ENCODE measurements at places on chromosomes 12 and 14.
A peak's percentile ranks its signal among the peaks of the same experiment; 100 is the strongest.

DNA sequence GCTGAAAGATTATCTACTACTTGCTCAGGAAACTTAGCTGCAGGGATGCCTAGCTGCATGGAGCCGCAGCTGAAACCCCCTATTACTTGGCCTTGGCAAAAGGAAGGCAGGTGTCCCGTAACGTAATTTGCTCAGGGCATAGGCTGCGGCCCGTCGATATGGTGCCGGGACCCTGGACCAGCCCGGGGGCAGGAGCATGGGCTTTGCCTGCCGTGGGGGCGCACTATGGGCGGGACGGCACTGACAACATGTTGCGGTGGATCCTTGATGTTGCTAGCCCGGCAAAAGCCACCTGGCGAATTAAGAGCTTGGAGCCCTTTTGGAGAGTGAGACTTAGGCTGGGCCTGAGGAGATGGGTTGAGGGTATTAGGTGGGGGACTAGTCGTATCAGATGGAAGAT lies 1551.2 kb downstream of the AACS start:
- no peak for DNase-seq

DNA sequence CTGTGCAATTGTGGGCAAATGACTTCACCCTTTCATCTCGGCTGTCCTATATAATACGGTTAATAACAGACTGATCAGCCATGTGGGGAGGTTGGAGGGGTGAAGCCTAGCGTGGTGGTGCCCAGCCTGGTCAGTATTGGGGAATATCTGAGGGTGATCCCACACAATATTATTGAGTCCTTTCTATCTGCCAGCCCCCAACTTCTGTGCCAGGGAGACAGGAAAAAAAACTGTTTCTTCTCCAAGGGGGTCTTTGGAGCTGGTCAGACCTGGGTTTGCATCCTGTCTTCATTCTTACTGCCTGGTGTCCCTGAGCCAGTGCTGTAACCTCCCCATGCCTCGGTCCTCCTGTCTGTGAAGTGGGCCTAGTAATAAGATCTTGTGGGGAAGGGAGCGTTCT lies 6.5 kb downstream of the CYP46A1 start:
- no peak for DNase-seq

DNA sequence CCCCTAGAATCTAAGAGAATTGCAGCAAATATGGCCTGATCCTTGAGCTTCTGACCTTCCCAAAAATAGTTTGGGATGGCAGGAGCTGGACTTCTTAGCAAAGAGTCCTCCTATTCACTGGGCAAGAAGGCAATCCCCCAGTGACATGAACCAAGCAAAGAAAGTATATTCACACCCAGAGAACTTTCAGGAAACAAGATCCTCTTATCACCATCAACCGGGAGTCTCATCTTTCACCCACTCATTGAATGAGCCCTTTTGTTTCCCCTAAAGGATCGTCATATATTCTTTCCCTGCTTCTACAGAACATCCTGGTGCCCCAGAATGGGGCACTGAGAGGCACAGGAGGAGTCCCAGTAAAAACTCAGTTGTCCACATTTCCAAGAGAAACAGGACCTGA lies 19.7 kb downstream of the SPTB start:
- no peak for DNase-seq

DNA sequence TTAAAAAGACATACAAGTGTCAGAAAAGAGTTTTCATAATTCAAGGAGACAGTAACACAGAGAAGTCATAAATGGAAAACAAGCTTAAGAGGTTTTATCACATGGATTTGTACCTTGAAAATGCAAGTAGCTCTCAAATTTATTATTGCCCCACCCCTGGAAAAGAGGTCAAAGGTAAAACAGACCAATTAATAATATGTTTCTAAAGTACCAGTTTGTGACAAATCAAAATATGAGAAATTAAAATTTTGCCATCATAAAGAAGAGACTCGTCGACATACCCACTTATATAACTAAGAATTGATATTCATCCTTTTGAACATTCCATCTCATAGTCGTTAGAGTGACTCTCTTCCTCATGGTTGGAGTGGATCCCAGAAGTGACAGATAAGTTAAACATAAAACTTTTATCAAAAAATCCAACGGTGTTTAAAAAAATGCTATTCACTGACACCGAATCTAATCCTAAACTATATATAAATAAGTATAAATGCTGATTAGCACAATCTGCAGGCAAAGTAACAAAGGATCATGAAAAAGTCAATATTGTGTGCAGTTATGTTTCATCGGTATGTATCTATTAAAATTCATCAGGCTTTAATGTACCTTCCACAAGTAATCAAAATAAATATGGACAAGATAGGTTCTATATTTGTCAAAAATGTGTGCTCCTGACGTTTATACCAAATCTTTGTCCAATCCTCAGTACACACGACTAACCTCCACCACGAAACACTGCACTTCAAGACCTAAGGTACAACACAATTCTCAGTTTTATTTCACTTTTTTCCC lies 2.3 kb downstream of the CORO1C start:
- DNase-seq, result no peak

DNA sequence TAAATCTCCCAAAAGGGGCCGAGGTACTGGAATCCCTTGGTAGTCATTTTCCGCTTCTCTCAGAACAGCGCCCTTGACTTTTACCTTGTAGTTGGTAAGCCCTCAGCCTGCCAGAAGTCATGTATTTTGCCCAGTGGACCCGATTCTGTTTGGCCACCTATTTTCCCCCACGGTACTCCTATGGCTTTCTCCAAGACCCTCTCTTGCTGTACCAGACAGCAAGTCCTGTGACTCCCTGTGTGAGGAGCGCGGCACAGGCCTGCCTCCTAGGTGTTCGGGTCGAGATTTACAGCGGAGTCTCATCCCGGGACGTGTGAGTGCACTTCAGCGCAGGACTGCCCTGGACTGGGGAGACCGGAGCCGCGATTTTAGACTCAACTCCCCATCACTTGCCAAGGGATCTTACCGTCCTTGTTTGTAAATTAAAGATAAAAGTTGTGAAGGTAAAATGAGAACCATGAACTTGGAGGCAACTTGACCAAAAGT lies 1.1 kb upstream of the MBD6 start:
- no peak for DNase-seq

- no peak for DNase-seq
These were observed 218.9 kb upstream of the SFSWAP start for GRCh38 chr12:131491916-131492490.

- peak; percentile 63 for DNase-seq
These were observed 43.3 kb upstream of the PTPRO start for GRCh38 chr12:15278816-15279658.

- DNase-seq, result no peak
These were observed 1908.1 kb upstream of the SEL1L start for GRCh38 chr14:83441801-83442200.

DNA sequence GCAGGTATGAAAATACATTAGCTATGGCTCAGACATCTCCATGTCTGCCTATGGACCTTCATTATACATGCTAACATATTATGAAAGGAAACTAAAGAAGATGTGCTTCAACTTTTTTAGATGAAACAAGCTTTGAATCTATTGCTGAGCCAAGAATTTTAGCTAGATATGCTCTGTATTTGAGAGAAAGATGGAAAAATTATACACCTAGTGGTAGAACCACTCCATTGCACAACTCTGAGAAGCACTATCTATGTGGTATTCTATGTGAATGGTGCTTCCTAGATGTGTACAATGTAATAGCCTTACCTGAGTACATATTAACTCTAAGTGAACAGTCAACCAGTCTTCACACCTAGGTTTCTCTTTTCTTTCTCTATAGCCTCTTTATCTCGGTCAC lies 17.3 kb downstream of the EPYC start:
- DNase-seq, result no peak

GRCh38 chr12:50187084-50187900 lies 20.1 kb upstream of the CERS5 start:
- peak; percentile 67 for DNase-seq

DNA sequence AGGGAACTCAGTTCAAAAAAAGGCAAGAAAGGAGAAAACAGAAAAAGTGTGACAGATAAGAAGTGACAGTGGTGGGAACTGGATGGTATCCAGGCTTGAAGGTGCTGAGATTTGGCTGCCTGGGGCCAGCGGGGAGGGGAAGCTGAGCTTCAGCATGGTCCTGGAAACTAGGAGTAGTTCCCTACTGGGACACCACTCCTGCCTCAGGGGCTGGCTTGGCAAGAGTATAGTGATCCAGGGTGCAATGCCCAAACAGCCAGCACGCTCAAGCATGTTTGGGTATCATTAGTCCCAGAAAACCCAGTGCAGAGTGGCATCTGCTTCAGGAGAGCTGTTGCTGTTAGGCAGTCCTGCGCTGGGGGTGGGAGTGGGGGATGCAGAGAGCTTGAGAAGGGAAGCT lies 49.5 kb upstream of the KTN1 start:
- no peak for DNase-seq

DNA sequence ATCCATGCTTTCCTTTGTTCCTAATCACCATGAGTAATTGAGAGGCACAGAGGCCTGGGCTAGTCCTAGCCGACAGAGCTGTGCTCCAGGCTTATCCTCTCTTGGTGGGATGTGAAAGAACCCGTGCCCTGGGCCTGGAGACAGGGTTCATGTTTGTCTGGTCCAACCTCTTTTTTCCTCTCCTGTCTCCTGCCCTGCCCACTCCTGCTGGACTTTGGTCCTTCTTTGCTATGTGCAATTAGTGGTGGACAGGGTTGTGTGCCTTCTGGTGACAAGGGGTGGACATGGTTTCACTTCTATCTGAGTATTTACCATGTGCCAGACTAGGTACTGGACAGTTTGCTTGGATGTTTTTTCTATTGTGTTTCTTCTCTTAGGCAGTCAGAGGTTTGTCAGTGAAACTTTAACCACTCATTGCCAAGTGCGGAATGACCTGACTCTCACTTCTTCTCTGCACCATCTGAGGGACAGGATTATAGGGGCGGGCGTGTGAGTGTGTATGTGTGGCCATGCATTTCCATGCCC lies 126.1 kb downstream of the SMOC1 start:
- DNase-seq, result no peak

DNA sequence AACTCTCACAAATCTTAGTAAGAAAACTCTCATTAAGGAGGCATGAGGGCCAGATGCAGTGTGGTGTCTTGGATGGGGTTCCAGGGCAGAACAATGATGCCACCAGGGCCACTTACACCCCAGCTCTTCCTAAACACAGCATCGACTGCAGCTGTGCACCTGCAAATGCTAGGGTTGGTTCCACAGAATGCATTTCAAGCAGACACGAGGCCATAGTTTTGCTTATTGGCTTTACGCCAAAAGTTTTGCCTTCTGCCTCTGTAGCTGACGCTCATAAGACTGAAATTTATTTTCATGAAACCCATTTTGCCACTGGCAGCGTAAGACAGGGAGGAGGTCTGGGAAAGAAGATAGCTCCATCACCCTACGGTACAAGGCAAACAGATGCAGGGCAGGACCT lies 179.0 kb downstream of the RIMBP2 start:
- no peak for DNase-seq

GRCh38 chr12:15494329-15495046 lies 172.2 kb downstream of the PTPRO start:
- DNase-seq, result no peak

DNA sequence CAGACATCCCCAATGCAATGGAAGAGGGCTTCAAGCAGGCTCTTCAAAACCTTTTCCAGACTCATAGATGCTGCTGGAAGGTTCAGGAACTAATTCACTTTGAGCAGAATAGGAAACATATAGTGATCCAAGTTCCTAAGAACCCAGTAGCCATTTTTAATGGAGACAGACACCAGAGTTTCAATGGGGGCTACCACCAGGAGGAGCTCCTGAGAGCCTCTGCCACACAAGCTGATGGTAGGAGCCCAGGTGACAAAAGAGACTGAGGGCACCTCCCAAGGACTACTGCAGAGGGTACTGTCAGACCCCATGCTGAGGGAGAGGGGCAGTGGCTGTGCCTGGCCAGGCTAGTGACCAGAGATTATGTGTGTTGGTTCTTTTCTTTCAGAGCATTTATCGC lies 45.9 kb downstream of the IFNG start:
- DNase-seq, result no peak

DNA sequence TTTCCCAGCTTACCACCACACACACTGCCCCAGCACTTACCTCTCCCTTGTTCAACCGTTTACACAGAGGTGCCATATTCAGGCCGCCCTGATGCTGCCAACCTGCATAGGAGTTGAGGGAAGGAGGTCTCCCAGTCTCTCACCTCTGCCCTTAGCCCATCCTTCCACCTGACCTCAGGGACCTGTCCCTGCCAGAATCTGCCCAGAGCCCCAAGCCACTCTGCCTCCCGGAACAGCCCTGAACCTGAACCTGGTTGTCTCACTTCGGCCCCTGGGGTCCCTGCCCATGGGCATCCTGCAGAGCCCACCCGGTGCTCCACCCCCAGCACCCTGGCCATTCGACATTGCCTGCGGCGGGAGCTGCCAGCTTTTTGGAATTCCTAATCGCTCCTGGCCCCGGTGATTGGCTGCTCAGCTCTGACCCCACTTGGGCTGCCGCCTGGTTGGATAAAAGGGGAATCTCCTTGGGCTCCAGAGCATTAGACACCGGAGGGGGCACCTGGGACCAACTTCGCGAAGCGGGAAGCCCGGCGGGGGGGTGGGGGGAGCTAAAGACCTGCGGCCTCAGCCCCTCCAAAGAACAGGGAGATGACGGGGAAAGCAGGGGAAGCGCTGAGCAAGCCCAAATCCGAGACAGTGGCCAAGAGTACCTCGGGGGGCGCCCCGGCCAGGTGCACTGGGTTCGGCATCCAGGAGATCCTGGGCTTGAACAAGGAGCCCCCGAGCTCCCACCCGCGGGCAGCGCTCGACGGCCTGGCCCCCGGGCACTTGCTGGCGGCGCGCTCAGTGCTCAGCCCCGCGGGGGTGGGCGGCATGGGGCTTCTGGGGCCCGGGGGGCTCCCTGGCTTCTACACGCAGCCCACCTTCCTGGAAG lies at the start of gene VSX2:
TSS of gene VSX2 (plus strand) at position 476 of the 874 bp plus-strand sequence. CDS start at position 589, 113 bp downstream.
- DNase-seq, result no peak

DNA sequence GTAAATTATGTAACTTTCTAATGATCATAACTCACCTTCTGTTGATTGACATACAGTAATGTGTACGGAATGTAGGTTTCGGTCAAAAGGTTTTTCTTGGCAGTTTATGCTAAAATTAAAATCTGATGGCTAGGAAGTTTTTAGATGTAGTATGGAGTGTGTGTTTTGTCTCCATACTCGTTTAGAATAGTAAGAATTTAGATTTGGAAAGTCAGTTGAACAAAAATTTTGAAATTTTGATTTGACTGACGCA lies 859 bp downstream of the PALS1 start:
- DNase-seq, result no peak

DNA sequence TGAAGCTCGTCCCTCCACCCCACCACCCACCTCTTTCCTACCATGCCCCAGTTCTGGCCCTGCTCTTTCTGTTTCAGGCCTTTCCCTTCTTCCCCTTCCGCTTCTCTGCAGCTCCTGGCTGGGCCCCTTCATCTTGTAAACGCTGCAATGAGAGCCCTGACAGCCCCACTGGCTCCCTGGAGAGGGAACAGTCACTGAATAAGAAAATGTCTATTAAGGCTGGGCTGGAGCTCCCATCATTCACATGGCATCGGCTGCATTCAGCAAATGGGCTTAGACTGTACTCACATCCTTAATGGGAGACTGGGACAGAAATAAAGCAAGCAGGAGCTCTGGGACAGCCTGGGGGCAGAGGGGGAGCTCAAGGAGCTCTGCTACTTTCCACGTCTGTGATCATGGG lies 45.2 kb upstream of the TUNAR start:
- no peak for DNase-seq

GRCh38 chr14:69287098-69288010 lies 27.4 kb downstream of the GALNT16 start:
- peak; percentile 37 for DNase-seq
